ENCODE measurements at places on chromosomes 1 and 21.

DNA sequence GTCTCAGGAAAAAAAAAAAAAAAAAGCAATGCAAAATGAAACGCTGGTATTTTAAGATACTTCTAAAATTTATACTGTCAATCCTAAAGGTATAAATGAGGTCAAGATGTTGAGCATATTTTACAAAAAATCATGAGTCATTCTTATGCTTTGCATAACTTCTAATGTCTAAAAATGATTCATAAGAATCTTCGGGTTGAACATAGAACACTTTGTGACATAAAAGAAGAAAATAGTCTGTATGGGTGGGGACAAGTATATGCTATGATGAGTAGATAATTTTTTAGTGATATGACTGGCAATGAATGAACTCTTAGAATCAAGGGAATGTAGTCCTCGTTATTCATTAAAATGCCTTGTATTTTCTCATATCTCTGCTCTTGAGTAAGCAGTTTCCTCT, 416.9 kb upstream of the USP24 start:
- DNase-seq = no peak

DNA sequence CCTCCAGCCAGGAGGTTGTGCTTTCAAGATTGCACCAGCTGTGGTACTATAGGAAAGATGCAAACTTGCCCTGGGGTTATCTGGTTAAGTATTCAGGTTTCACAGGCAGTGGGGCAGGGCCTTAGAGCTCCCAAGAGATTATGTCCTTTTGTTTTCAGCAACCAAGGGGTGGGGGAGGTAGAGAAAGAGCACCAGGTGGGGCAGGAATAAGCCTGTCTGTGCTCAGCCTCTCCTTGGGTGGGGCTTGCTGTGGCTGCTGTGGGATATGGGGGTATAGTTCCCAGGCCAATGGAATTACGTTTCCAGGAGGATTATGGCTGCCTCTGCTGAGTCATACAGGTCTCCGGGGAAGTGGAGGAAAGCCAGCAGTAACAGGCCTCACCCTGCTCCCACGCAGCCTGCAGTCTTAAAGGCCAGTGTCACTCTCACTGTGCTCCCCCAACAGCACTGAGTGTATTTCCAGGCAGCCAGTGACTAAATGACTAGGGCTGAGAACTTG, 508.6 kb downstream of the RWDD3 start:
- no peak for DNase-seq

DNA sequence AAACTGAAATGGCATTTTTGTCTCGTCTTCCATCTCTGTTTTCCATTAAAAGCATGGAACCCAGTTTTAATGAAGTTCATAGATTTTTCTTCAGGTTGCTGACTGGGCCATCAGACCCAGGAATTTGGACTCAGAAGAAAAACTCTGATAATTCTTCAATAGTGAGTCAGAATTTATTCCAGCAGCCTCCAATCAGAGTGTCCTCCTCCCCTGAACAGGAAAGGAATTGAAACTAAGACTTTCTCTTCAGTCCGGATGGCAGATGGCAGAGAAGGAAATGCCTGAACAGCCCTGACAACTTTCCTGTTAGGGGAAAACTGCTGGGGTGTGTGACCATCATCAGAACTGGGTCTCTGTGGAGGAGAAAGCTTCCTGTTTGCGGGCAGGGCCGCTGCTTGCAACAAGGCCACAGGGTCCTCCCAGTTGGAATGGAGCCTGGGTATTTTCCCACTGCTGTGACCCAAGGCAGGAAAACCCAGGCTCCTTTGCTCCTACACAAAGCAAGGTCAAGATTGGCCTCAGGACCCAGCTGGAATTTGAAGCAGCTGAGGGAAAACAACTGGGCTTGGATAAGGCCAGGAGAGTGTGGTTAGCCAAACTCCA, 20.7 kb downstream of the CD34 start:
- no peak for DNase-seq

DNA sequence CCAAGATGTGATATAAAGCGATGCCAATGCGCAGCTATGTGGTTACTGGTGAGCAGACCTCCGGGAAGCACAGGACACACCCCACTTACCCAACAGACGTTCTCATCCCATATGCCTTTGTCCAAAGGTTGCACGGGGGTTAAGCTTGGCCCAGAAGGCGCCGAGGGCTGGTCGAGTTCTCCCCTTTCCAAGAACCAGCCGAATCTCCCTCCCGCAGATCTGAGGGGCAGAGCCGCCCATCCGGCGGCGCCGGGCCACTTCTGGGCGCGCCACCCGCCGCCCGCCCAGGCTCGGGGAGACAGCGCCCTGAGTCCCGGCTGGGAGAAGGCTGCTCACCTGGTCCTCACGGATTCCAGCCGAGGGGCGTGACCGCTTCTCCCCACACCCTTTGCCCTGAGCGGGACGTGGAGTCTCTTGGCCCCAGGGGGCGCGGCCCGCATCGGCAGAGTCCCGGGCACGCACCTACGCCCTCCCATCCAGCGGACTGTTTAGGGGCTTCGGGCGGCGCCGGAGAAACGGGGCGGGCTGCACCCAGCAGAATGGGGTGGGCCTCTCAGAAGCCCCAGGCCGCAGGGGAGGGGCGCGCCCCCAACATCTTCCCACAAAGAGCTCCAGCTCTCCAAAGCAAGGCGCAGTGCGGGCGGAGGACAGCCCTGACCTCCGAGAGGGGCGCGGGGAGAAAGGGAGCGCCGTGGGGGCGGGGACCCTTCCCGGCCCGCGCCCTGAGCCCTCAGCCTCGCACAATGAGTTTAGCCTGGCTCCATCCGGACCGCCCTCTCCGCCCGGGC, 615 bp downstream of the GPR161 start:
- no peak for DNase-seq

DNA sequence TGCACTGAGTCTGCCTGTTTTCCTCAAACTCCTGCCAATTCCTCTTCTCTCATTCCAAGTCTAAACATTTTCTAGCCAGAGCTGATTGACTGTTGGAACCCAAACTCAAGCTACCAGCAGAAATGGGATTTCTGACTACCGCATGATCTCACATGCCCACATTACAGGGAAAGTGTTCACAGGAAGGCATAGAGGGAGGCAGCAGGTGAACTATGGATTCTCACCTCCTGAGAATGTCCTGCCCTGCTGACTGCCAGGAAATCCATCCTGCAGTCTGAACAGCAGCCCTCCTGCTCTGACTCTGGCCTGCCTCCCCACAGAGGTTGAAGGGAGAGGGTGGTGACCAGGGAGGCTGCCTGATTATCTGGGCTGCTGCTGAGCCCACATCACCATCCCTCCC, 22.5 kb downstream of the IQGAP3 start:
- no peak for DNase-seq

- DNase-seq = peak; percentile 53
Measured at GRCh38 chr1:58784758-58785441, 1.1 kb upstream of the JUN start.

- no peak for DNase-seq
Measured at GRCh38 chr1:16281765-16282164, 44.8 kb upstream of the CPLANE2 start.

DNA sequence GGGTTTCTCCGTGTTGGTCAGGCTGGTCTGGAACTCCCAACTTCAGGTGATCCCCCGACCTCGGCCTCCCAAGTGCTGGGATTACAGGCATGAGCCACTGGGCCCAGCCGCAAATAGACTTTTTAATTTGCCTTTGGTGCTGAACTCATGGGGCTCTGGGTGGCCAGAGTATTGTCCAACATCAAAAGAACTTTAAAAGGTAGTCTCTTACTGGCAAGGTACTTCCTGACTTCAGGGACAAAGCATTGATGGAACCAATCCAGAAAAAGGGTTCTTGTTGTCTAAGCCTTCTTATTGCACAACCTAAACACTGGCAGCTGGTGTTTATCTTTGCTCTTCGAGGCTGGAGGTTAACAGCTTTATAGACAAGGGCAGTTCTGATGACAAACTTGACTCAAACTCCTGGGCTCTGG, 3.8 kb upstream of the KTI12 start:
- DNase-seq = no peak

GRCh38 chr1:167136806-167137205, 42.9 kb downstream of the STYXL2 start:
- DNase-seq = no peak

- DNase-seq = no peak
Measured at GRCh38 chr1:97832481-97832880, 88.4 kb downstream of the DPYD start.
